Activated CD4-positive, alpha-beta memory T cell treated with anti-CD3 and anti-CD28 coated beads for 36 hours (primary cell): ENCODE measurements at places on chromosomes 6 and 20. TPM values are rescaled to one million over a fixed set of nuclear protein-coding genes. Genes with fewer than 3 reads are reported as not detected.

- H3K27me3 ChIP-seq: no peaks in the 10 kb centered on the region
- H3K36me3 ChIP-seq: no peaks in the 10 kb centered on the region
- no peak for DNase-seq
These were observed 211.6 kb upstream of the ZNF217 start for GRCh38 chr20:53804920-53805894.

DNA sequence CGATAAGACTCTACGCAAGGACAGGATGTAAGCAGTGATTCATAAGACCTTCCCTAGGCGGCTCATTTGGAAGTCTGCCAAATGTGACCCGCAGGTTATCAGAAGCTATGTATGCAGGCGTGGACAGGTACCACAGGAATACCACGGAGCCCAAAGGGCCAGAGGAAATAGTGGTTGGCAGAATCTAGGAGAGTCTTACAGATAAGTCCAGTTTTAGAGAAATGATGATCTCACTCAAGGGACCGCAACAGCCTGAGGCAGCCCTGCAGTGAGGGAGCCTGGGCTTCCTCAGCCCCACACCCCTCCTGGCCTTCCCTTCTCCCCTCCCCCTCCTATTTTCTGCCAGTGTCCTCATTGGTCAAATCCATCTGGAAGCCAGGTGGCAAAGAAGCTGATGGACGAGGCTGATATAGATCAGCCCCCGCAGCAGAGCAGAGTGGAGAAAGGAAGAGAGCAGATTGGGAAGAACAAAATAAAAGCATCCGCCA lies 110.6 kb downstream of the FNDC1 start:
- no peak overlapping the region for H3K27ac ChIP-seq
- DNase-seq: no peak
- no peaks in the 10 kb centered on the region for H3K36me3 ChIP-seq

- H3K27ac ChIP-seq: no peak overlapping the region
- H3K4me3 ChIP-seq: no peak overlapping the region
- no peaks in the 10 kb centered on the region for H3K27me3 ChIP-seq
- no peaks in the 10 kb centered on the region for H3K4me1 ChIP-seq
- no peak for DNase-seq
These were observed 23.2 kb downstream of the PLCB4 start for GRCh38 chr20:9092113-9092512.

GRCh38 chr6:40760887-40761286 lies 173.7 kb upstream of the LRFN2 start:
- H3K4me3 ChIP-seq: no peak overlapping the region
- no peaks in the 10 kb centered on the region for H3K36me3 ChIP-seq
- peaks cover 23% of the 10 kb centered on the region for H3K27me3 ChIP-seq
- DNase-seq: no peak
- no peaks in the 10 kb centered on the region for H3K4me1 ChIP-seq

DNA sequence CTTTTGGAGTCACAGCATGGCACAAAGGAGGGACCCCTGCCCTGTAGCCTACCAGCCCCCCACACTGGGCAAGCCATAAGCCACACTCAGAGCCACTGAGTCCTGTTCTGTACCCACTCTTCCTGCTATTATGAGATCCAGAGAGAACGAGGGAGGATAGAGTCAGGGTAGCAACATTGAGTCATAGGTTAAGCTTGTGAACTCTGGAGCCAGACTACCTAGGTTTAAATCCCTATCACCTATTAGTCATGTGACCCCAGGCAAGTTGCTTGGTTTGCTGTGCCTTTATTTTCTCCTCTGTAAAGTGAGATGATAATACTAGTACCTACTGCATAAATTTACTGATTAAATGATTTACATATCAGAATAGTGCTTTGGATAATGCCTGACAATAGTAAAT lies 540 bp downstream of the CNBD2 start:
- no peak overlapping the region for H3K27ac ChIP-seq
- no peaks in the 10 kb centered on the region for H3K27me3 ChIP-seq
- no peak overlapping the region for H3K4me3 ChIP-seq
- no peaks in the 10 kb centered on the region for H3K4me1 ChIP-seq
- DNase-seq: no peak

GRCh38 chr6:157898169-157898568 lies 75.1 kb downstream of the SNX9 start:
- peaks cover 15% of the 10 kb centered on the region for H3K4me1 ChIP-seq
- H3K27ac ChIP-seq: no peak overlapping the region
- H3K36me3 ChIP-seq: peaks cover 47% of the 10 kb centered on the region
- no peaks in the 10 kb centered on the region for H3K27me3 ChIP-seq
- H3K4me3 ChIP-seq: no peak overlapping the region

DNA sequence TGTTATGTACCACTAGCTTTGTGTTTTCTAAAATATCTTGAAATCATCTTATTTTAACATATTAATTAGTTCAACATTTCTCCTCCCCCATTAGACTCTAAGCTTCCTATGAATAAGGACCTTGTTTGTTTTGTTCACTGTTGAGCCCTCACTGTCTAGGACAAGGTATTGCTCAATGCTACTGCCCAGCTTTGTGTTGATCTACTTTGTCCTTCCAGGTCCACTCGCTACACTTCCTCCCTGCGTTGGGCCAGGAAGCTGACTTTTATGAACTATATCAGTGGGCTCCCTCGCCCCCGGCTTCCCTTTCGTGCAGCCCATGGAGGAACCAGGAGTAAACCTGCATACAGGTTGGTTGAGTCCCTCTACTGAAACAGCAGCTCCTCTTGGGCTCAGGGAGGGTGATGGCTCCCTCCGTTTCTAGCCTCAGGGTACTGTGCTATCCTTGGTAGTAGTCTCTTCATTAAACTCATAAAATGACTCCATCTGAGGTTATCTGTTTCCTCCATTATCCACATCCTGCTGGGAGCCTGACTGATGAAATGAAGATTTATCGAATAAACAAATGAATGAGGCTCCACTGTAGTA lies 272.5 kb downstream of the CLIC5 start:
- peaks cover 8% of the 10 kb centered on the region for H3K36me3 ChIP-seq
- peaks cover 22% of the 10 kb centered on the region for H3K4me1 ChIP-seq
- no peaks in the 10 kb centered on the region for H3K27me3 ChIP-seq
- DNase-seq: no peak
- no peak overlapping the region for H3K4me3 ChIP-seq

DNA sequence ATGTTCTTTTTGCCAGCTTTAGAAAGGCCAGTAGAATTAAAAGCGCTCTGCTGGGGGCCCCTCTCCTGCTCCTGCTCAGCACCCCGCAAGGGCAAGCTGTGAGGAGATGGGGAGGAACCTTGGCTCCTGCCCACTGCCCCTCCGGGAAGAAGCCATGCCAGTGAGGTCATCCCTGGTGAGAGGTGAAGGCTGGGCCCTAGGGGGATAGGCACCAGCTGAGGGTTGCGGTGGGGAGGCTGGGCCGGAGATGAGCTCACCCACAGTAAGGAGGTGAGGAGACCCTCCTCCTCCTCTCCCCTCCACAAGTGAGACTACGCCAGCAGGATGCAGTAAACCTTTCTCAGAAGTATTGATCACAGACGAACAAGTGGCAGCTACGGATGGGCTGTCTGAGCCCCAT lies 32.1 kb downstream of the LRFN2 start:
- no peaks in the 10 kb centered on the region for H3K36me3 ChIP-seq
- no peaks in the 10 kb centered on the region for H3K4me1 ChIP-seq
- no peak overlapping the region for H3K27ac ChIP-seq
- no peak overlapping the region for H3K4me3 ChIP-seq

DNA sequence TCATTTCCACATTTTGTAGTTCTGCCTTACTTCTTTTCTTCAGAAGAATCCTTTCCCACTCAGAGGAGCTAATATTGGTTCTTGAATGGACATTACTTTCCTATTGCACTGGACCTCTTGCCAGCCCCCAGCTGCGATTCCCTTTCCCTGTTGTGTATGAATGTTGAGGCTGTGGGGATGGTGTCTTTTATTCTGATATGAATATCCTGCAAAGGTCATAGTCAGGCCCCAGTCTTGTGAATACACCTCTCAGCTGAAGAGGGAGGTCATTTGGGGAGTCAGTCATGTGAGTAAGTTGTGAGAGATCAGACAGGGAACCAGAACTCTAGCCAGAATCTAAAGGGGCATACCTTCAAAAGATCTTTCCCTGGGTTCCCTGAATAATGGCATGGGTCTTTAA lies 32.6 kb upstream of the OSTM1 start:
- no peak overlapping the region for H3K4me3 ChIP-seq
- no peak for DNase-seq
- H3K27me3 ChIP-seq: peaks cover 14% of the 10 kb centered on the region
- H3K36me3 ChIP-seq: no peaks in the 10 kb centered on the region

DNA sequence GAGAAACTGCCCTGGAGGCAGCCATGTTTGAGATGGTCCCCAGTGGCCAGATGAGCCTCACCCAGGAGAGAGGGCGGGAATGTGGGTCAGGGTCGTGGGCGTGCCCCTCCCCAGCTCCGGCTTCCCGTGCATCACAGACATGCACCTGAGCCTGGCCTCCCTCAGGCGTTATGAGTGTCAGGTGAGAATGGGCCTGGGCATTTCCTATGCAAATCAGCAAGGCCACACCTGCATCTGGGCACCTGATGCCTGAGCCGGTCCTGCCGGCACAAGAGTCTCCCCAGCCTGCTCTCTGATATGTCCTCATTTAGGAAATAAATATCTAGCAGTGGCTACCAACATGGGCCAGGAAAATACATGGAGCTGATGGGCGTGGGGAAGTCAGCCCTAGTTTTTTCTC lies 82.4 kb downstream of the RAMACL start:
- H3K27ac ChIP-seq: no peak overlapping the region
- H3K36me3 ChIP-seq: peaks cover 4% of the 10 kb centered on the region

GRCh38 chr6:69758214-69758613 lies 38.6 kb downstream of the LMBRD1 start:
- H3K4me1 ChIP-seq: peaks cover 37% of the 10 kb centered on the region
- H3K27ac ChIP-seq: no peak overlapping the region
- H3K4me3 ChIP-seq: no peak overlapping the region
- no peaks in the 10 kb centered on the region for H3K27me3 ChIP-seq

Gene OXT
- total RNA-seq: not detected

Gene GGTLC1
- total RNA-seq: not detected

Gene RAB23
- total RNA-seq: 2.2 TPM

Gene BFSP1
- total RNA-seq: 0.36 TPM

Gene NFATC2
- total RNA-seq: 35.8 TPM

Gene COL9A1
- not detected for total RNA-seq
